ENCODE measurements at places on chromosomes 6 and 20. TPM values are rescaled to one million over a fixed set of nuclear protein-coding genes. Genes with fewer than 3 reads are reported as not detected.
A peak's percentile ranks its signal among the peaks of the same experiment; 100 is the strongest.

The AVP gene
- not detected for total RNA-seq

The MTFR2 gene
- total RNA-seq = 11.8 TPM

The CGA gene
- not detected for total RNA-seq

The HEY2 gene
- 6.6 TPM for total RNA-seq

The FLRT3 gene
- 2.1 TPM for total RNA-seq

The RBBP8NL gene
- total RNA-seq = 0.28 TPM

The C6orf52 gene
- total RNA-seq = 2.3 TPM

The SUMO4 gene
- 1.5 TPM for total RNA-seq

DNA sequence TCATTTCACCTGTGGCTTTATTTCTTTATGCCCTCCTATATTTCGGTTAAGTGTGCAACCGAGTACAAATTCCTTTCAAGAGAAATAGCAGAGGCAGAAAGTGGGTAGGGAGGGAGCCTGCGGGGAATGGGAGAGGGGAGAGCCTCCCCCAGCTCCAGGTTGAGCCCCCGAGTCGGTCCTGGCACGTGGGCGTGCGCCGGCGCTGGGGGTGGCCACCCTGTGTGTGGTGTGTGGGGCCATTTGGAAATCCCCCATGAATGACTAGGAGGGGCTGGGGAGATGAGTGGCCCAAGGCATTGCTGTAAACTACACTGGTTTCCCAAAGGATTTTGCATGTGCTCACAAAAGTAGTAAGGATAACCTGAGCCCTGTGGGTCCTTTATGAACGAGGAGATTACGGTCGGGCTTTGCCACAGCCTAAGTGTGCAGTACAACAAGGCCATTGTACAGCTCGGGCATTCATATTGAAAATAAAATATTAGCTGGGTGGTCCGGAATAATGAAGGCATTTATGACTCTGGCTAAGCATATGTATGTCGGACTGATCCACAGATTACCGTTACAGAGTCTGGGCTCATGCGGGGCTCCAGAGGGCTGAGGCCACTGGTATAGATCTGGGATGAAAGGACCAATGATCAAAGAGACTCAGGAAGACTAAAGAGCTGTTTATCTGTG is 84.5 kb upstream of the RALGAPA2 start:
- DNase-seq = no peak

DNA sequence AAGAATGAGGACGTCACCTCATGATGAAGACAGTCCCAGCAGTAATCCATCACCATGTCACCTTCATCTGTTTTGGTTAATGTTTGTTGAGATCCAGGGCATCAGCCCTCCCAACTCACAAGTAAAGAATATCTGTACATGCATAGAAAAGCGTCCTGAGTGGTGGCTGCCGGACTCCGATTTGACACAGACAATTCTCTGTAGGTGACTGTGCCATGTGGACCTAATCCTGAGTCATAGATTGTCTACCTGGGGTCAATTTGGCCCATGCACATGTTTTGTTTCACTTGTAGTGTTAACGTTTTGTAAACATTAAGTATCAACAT is 168.4 kb upstream of the UST start:
- no peak for DNase-seq

- DNase-seq = no peak
Measured at GRCh38 chr6:106107043-106107613, 21.0 kb downstream of the PRDM1 start.

DNA sequence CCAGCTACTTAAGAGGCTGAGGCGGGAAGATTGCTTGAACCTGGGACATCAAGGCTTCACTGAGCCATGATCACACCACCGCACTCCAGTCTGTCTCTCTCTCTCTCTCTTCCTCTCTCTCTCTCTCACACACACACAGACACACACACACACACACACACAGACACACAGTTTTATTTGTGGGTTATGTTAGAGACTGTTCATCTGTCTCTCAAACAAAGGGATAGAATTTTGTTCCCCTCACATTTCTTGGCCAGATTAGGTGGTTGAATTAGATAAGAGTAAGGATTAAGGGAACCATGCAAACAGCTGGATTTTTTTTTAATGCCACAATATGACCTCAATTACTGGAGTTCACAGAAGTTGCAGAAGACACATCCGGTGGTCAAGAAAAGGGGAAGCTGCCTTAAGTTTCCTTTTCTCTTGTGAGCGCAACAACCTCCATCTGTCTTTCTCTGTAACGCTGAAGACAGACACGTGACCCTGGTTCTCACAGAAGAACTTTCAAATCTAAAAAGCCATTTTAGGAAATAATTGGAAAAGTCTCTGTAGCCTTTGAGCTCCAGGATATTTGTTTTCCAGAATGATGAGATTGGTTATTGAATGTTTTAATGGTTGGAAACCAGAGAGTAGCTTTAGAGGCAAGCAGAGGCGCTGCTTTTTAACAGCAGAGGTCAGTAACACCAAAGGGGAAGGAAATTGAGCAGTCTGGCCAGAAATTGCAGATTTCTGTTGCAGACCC is 32.9 kb upstream of the LGSN start:
- peak; percentile 40 for DNase-seq

- peak; percentile 97 for DNase-seq
Measured at GRCh38 chr6:32952817-32953739, at the start of gene HLA-DMA. Gene HLA-DMA (minus strand): TSS chr6:32953097. CDS start chr6:32953036, 61 bp downstream.

- DNase-seq = no peak
Measured at GRCh38 chr20:20806121-20807095, 94.0 kb upstream of the RALGAPA2 start.

DNA sequence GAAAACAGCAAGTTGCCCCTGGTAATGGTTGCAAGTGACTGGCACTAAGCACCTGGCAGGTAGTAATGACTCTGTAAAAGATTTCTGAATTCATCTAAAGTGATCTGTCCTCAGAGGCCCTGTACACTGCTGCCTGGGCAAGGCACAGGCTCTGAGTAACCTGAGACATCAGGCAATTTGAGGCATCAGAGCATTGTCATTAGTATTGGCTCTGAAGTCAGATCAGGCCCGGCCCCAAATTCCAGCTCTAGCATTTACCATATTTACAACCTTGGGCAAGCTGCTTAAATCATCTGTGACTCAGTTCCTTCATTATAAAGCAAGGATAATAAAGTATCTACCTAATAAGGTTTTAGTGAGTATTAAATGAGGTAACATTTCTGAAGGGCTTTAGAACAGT is 17.3 kb upstream of the TENT5A start:
- no peak for DNase-seq

DNA sequence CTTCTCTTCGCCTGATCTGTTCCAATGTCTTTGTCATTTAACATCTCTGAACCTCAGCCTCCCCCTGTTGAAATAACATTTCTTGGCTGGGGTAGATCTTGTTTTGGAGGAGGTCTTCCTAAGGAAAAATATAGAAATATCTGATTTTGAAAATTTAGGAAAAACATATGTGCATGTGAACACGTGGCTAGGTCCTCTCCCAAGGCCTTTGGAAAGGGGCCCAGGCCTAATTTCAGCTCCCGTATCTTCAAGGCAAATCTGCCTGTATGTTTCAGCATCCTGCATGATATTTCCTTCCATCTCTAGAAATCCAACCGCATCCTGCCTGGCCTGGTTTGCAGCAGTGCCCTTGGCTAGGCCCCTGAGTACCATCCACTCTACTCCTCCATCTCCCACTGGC is 261.2 kb downstream of the PHACTR1 start:
- no peak for DNase-seq

- no peak for DNase-seq
Measured at GRCh38 chr20:15842872-15843271, 730.4 kb downstream of the KIF16B start.

DNA sequence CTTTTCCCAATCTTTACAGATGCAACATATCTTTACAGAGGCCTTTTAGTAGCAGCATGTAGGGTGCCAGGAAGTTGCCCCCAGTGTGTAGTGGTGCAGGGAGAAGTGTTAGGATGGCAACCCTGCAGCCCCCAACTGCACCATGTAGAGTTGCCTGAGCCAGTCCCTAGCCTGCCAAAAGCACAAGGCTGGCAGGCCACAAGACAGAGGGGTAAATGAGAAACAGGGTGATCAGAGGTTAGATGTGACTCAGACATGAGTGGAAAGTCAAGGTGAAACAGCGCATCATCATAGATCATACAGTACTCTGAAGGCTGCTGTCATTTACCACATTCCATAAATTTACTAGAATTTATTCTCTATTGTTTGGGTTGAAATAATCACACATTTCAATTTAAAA is 467.5 kb downstream of the PRKN start:
- DNase-seq = no peak

- DNase-seq = no peak
Measured at GRCh38 chr6:144232176-144232831, 52.8 kb upstream of the UTRN start.

DNA sequence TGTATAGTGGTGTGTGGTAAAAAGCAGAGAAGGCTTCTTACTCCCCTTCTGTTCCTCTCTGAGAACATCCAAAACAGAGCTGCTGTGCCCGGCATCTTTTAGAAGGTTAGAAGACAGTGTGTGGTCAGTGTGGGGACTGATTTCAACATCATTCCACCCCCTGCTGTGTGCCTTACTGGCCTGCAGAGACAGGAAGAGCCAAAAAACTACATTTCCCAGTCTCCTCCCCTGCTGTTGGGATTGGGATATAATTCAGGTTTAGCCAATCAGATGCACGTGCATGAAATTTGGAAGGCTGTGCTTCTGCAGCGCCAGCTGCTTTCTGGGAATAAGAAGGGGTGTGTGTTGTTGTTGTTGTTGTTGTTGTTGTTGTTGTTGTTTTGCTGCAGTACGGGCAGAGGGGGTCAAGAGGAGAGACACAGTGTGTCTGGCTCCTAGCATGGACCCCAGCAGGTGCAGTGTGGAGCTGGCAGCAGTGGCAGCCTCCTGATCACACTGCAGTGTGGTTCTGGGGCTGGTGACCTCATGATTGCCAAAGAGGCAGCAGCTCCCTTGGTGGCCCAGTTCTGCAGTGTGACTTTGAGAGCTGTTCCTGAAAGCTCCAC is 74.7 kb downstream of the MRPL14 start:
- peak; percentile 57 for DNase-seq

GRCh38 chr6:137403855-137404254 is 90.3 kb downstream of the OLIG3 start:
- no peak for DNase-seq

GRCh38 chr6:7267466-7268091 is 45.4 kb downstream of the SSR1 start:
- DNase-seq = no peak

GRCh38 chr6:85552652-85553051 is 41.0 kb downstream of the SNX14 start:
- DNase-seq = no peak

GRCh38 chr6:157693867-157694266 is 129.2 kb upstream of the SNX9 start:
- DNase-seq = no peak

GRCh38 chr6:79670789-79671188 is 39.7 kb downstream of the SH3BGRL2 start:
- DNase-seq = no peak

DNA sequence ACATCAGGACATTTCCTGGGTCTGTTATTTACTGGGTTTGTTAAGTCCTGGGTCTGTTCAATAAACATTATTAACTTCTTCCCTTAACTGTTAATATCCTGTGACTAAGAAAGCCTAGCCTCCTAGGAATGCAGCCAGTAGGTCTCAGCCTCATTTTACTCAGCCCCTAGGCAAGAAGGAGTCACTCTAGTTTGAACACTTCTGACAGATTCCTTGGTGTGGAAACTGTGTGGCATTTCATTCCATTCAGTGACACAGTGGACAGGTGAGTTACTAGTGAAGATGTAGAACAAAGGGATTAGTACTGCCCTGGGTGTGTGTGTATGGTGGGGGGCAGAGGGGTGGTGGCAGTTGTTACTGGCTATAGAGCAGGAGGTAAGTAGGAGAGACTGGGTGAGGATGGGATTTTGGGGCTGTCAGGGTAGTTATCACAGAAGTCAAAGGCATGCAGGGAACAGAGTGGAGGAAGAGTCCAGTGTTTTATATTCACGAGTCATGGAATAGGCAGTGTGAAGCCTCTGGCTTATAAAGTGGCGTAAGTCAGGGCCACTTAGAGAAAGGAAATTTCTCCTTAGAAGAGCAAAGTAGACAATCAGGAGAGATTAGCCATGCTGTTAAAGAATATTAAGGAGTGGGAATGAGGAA is 28.4 kb downstream of the RNF182 start:
- DNase-seq = no peak

GRCh38 chr6:144156338-144156737 is 6.0 kb downstream of the STX11 start:
- DNase-seq = no peak

GRCh38 chr6:37429352-37429750 is 3.7 kb upstream of the CMTR1 start:
- no peak for DNase-seq

DNA sequence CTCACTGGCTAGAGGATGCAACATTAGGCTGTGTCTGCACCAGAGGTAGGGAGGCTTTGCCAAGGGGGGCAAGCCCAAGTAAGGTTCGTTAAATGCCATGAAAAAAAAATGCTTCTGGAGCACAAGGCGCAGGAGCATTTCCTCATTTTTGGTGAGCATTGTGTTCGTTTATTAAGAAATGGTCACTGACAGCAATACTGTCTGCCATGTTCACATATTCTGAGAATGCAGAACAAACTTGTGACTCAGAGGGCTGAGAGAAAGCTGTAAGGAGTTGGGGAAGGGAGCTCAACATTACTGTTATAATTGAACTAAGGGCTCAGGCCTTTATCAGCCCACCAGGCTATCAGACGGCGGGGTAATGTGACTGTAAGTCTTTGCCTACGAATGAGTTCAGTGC is 465.4 kb upstream of the BTBD3 start:
- DNase-seq = no peak

GRCh38 chr6:43829470-43829869 is 59.5 kb downstream of the VEGFA start:
- DNase-seq = no peak

- DNase-seq = no peak
Measured at GRCh38 chr20:6975311-6975710, 207.8 kb downstream of the BMP2 start.

GRCh38 chr6:6661684-6662083 is 73.2 kb downstream of the LY86 start:
- DNase-seq = no peak

DNA sequence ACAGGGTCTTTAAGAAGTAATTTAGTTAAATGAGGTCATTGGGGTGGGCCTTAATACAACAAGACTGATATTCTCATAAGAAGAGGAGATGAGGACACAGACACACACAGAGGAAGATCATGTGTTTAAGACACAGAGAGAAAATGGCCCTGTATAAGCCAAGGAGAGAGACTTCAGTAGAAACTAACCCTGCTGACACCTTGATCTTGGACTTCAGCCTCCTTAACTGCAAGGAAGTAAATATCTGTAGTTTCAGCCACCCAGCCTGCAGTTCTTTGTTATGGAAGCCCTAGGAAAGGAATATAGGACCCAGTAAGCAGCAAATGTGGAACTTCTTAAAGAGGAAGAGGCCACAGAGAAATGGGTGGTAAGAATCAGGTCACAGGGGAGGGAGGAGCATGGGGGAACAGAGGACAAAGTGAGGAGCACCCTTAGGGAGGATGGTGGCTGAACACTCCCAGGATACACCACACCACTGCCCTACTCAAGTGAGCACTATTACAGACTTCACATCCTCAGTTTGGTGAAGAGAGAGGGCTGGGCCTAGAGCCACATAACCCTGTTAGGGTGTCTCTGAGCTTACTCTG is 762 bp downstream of the SIRPB1 start:
- DNase-seq = no peak

DNA sequence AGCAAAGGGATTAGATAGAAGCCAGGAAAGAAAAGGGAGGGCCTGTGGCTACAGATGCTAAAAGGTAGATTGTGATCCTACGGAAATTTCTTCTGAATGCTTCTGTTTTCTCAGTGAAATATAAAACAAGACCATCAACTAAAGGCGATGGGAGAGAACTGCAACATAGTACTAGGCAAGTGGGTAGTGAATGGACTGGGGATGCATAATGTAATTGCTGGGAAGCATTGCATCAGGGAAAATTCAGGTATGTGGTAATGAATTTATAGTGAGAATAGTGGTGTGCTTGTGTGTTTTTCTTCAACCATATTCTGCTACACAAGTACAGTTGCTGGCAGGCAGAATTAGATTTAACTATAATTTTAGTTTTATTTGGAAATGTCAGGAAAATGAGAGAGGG is 156.6 kb downstream of the OPN5 start:
- DNase-seq = no peak

Data from H9 (cell line).